ENCODE measurements at places on chromosomes 7 and 10.

GRCh38 chr10:78354101-78354500 is 320.4 kb downstream of the RPS24 start:
- no peak for DNase-seq

- DNase-seq: no peak
Observed at GRCh38 chr10:436013-436697, 253.3 kb downstream of the DIP2C start.

GRCh38 chr7:106419455-106420182 is 134.8 kb upstream of the NAMPT start:
- DNase-seq: no peak

- DNase-seq: no peak
Observed at GRCh38 chr10:96276426-96276825, 5.1 kb upstream of the BLNK start.

GRCh38 chr7:44111761-44112160 is 7.6 kb downstream of the AEBP1 start:
- DNase-seq: no peak

- no peak for DNase-seq
Observed at GRCh38 chr10:59047180-59047579, 129.3 kb upstream of the PHYHIPL start.

DNA sequence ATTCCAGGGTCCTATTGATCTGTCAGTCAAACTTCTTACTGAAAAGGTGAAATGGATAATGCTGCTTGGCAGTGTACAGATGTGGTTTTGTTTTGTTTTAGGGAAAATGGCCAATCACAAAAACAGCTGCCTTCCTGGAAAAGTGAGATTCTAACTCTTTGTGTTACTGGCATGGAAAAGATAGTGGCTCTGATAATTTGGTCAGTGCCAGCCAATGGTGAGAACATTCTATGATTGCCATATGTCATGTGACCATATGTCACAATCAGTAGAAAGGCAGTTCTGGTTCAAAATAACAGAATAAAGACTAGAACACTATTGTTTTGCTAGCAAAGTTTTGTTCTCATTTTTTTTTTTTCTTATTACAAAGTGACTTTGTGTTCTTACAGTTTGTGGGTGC is 139.2 kb upstream of the CCDC6 start:
- DNase-seq: no peak

DNA sequence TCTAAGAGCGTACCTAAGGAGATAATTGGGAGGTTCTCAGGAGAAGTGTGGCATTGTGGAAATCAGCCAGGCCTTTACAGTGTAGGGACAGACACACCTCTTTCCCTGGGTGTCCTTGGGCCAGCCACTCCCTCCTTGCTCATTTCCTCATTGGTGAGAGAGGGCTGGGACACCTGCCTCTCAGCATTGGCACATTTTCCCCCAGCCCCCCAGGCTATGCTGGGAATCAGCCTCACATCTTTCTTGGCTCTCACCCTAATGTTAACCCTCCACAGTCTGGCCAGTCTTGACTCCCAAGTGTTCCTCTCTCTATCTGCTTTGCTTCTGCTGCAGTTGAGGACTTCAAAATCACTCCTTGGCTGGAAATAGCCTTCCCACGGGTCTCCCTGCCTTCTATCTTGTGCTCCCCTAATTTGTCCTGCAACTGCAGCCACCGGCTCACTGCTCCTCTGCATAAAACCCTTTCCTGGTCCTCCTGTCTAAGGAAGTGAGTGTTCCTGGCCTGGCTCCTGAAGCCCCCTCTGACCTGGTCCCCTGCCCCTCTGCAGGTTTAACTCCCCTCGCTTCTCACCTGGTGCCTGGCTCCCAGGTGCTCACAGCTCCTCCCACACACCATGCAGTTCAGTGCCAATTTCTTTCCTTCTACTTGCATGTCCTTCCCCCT is 15.8 kb downstream of the TBXAS1 start:
- DNase-seq: no peak

DNA sequence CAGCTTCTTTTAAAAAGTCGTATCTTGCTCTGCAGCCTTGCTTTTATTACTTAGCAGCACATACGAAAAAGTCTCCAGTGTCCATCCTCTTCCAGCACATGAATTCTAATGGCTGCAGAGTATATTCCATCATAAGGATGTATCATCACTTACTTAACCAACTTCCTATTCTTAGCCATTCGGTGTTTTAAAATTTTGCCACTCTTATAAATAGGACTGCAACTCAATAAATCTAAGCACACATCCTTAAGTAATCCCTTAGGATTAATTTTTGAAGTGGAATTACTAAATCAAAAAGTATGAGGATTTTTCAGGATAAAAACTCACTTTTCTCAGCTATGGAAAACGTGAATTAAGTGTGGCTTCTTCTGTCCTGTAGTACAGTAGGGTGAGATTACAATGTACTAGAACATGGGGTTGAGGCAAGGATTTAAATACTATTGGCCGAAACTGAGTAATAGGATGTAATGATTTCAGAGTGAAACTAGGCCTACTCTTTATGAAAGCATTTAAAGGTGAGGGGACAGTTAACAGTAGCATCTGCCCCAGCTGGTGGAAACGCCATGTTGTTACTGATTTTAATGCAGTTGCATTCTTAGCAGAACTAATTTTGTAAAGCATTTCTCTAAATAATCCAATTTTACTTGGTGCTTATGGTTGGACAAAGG is 1035.5 kb downstream of the LRMDA start:
- DNase-seq: no peak

DNA sequence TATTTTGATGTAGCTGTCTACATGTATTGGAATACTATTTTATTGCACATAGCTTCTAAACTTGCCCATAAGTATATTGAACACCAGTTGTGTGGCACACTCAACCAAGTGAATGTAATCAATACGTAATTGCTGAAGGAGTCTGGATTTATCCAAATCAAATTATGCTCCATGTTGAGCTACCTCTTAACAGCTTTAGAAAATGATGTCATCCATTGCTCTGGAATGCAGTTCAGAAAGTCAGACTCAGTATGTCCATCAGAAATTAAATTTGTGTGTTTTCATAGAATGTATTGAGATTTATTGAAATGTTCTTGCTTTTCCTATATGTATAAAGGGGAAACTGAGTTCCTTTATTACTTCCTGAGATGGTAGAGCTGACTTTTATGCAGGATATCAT is 25.0 kb upstream of the CCAR1 start:
- no peak for DNase-seq

- no peak for DNase-seq
Observed at GRCh38 chr7:17580141-17580540, 281.7 kb downstream of the AHR start.

GRCh38 chr7:154167051-154167450 is 114.9 kb downstream of the DPP6 start:
- no peak for DNase-seq

DNA sequence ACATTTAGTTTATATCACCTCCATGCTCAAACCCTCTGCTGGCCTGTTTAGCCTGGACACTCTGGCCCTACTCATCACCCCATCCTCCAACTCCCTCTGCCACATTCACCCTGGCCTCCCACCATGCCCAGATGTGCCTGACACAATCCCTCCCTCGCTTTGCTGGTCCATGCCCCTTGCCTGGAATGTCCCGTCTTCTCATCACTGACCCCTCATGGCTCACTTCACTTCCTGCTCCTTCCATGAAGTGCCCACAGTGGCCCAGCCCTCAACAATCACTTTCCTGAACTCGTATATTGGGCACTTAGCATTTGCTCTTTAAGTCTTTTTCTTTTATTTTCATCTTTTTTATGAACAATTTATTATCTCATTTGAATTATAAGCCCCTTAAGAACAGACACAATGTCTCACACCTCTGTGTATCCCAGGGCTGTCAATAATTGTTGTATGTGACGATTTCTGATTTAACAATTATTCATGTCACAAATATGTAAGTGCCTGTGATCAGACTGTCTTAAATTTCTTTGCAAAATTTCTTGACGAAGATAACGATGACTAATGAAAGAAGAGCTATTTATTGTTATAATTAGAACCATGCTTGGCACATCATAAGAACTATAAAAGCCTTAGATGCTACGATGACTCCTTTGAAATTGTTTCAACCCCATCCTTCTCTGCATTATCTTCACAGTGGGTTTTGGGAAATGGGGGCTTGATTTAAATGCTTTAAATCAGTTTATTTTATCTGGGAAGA is 209.9 kb upstream of the YAE1 start:
- DNase-seq: no peak

DNA sequence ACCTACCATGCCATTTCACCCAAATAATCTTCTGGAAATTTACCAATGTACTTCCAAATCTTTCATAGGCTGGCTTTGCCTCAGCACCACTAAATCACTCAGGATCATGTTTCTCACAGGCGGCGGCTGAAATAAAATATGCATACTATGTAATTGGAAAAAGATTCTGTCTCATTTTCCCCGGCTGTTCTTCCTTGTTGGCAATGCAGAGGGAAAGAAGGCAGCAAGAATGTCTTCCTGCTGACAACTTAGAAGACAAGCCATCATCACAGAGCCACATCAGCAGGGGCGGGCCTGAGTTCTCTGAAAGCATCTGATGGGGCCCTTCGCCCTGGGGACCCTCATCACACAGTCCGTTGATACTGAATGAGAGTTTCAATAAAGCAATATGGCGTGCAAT is 39.2 kb upstream of the COL1A2 start:
- no peak for DNase-seq

DNA sequence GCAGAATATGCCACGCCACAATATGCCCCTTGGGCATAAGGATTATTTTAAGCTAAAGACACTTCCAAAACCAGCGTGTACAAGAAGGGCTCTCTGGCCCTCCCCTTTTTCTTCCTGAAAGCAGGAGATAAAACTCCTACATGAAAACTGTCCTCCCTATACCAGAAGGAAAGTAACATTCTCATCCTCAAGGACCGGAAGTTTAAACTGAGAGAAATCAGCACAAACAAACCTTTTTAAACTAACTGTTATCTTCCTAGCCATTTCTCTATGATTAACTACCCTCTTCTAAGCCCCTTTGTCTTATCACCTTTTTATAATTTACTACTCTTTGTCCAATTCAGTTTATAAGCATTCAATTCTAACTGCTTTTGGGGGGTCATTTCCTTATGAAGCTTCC is 16.4 kb upstream of the RAPGEF5 start:
- no peak for DNase-seq

- DNase-seq: no peak
Observed at GRCh38 chr7:67341153-67341768, 344.6 kb downstream of the TYW1 start.

DNA sequence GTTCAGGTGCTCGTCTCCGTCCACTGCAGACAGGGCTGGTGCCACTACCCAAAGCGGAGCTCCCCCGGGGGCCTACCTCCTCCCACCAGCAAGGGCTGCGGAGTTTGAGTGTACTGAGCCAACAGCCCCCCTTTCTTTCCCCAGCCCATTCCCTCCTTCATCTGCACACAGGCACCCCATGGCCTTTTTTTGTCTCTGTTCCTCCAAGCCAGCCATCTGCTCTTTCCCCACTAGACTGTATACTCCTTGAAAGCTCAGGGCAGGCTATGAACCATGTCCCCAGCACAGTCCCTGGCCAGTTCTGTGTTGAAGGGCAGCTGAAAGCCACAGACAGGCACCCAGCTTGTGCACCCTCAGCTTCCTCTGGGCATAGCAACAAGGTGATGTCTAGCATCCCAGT is 99.4 kb downstream of the ZMIZ1 start:
- no peak for DNase-seq

GRCh38 chr7:30046127-30046770 is 18.0 kb downstream of the PLEKHA8 start:
- no peak for DNase-seq

- DNase-seq: no peak
Observed at GRCh38 chr7:153382641-153383101, 623.1 kb downstream of the ACTR3B start.

GRCh38 chr7:102155821-102156441 is 130.7 kb upstream of the SH2B2 start:
- no peak for DNase-seq

DNA sequence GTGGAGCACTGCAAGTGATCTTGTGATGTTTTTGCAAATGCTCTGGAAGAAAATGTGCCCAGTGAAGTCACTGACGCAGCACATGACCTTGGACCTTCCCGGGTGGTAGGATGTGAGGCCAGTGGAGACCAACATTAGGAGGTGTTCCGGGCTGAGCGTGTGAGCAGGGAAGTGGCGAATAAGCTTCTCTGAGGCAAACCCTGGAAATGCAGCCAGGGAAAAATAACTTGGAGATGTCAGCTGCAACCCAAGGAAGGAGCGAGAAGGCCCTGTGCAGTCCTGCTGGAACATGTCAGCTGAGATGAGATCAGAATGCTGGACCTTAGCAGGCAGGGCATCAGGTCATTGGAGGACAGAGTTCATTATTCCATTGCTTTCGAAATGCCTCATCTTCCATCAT is 18.6 kb upstream of the SDK1 start:
- DNase-seq: no peak

DNA sequence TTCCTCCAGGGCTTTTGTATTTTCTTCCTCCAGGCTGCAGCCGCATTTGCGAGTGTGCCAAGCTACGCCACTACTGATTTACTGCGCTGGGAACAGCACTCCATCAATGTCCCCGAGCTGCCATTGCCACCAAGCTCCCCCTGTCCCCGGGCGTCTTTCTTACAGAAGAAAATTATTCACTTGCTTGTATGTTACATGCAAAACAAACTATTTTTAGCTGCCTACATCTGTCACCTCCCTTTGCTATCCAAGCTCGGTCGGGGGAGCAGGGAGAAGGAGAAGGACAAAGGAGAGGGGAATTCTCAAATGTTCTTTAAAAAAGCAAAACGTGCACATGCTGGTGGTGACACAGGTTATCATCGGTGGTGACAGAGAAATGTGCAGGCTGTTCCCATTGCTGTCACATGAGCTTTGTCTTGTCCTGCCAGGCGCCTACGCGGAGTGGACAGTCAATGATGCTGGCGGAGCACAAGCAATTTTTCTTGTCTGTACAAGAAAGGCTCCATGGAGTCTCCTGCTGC is 93.1 kb downstream of the ADARB2 start:
- no peak for DNase-seq

GRCh38 chr10:110323503-110323902 is 18.8 kb upstream of the SMNDC1 start:
- no peak for DNase-seq

- DNase-seq: no peak
Observed at GRCh38 chr10:103273041-103273441, 3.9 kb upstream of the INA start.

DNA sequence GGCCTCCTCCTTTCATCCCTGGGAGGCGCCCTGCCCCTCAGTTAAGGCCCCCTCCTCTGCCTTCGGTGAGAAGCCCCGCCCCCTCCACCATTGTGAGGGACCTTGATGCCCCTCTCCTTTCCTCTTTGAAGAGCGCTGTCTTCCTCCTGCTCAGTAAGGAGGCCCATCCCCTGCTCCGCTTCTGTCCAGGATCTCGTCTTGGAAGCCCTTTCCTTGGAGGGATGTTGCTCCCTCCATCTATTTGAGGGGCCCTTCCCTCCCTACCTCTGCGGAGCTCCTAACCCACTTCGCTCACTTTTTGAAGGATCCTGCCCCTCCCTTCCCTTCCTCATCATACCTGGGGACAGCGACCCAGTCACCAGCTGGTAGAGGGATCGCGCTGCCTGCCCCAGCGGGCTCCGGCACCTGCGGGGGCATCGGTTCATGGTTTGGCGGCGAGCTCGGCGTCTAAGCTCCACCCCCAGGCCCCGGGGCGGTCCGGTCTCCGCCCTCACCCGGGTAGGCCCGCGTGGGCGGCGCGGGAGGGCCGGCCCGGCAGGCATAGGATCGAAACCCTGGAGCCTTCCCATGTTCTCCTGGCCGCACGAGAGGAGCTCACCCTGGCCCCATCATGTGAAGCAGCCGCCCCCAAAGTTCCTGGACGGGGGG is 4.1 kb downstream of the KCNIP2 start:
- DNase-seq: peak; percentile 63

GRCh38 chr7:128103498-128104107 is 72.4 kb upstream of the LRRC4 start:
- peak; percentile 66 for DNase-seq

- DNase-seq: no peak
Observed at GRCh38 chr7:107446988-107447387, 22.9 kb upstream of the GPR22 start.
